NCI-H446 (cell line): ENCODE measurements at places on chromosomes 7 and 10.

- DNase-seq, result no peak
Observed at GRCh38 chr7:11079907-11080306, 106.2 kb downstream of the PHF14 start.

GRCh38 chr7:94436018-94436604, 41.4 kb downstream of the COL1A2 start:
- peak; percentile 29 for DNase-seq

GRCh38 chr10:71478173-71478572, 81.5 kb downstream of the CDH23 start:
- no peak for DNase-seq

DNA sequence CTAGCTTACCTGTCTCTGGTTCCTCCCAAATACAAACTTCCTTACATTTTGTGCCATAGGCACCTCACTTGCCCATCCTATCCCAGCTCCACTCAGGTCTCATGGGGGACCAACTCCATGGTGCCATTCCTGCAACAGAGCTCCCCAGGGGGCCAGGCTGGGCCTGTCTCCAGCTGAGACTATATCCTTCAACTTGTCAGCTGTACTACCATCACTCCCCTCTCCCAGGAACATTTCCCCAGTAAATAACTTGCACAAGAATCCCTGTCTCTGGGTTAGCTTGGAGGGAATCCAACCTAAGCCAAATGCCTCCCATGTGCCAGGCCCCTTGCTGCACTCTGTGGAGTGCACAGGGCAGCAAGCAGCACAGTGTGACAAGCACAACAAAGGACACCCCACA, 33.2 kb downstream of the FRMPD2 start:
- no peak for DNase-seq

DNA sequence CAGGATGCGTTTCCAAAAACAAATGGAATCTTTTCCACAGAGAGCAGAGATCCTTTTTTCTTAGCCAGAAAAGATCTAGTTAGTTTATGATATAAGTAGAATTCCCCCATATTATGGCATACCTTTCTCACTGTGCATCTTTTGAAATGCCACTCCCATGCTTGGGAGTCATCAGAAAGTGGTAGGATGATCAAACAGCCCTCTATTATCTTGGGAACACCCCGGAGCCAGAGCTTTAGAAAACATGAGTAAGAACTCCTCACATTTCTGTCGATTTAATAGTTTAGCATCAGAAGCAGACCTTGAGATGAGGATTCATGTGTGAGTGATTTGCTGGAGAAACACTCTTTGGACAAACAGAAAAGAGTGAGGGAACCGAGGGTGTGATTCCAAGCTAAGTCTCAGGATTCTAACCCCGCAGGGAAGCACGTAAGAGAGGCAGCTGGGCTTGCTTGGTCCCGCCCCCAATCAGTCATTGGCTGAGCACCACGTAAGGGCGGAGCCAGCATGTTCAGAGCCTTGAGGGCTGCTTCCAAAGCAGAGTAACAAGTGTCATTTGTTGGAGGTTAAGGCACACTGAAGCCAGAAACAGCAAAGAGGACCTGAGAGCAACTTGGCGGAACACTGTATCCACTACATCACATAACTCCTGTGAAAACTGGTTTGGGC, 43.7 kb upstream of the NXPH1 start:
- DNase-seq, result no peak

DNA sequence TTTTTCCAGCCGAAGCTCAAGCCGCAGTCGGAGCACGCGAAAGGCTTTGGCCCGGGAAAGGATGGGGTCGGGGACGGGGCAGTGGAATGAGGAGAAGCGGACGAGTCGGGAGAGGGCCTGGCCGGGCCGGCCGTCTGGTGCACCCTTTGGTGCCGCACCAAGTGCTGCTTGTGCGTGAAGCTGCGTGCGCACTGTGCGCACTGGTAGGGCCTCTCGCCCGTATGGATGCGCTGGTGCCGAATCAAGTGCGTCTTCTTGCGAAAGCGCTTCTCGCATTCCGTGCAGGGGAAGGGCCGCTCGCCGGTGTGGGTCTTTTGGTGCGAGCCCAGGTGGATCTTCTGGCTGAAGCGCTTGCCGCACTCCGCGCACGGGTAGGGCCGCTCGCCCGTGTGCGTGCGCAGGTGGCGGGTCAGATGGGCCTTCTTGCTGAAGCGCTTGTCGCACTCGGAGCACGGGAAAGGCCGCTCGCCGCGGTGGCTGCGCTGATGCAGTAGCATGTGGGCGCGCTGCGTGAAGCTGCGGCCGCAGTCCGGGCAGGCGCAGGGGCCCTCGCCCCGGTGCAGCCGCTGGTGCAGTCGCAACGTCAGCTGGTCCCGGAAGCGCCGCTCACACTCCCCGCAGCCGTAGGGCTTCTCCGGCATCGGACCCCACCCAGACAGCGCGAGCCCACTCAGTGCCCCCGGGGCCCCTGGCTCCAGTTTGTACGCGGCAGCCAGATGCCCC, 7.8 kb downstream of the ZNF467 start:
- DNase-seq, result no peak

DNA sequence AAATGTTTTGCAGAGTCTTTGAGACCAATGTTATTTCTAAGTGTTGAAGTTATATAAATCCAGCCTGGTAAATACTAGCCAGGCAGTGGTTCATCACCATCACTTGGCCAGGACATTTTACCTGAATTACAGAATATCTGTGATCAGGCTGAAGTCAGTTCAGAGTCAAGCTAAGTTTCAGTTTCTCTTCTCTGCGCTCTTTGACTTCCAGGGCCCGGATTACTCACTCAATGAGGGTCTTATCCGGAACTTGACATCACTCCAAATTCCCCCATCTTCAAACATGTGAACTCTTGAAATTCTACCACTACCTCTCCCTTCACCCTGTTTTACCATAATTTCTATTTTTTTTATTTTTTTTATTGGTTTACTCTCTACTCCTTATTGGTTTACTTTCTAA, 36.6 kb upstream of the CCAR1 start:
- DNase-seq, result no peak

DNA sequence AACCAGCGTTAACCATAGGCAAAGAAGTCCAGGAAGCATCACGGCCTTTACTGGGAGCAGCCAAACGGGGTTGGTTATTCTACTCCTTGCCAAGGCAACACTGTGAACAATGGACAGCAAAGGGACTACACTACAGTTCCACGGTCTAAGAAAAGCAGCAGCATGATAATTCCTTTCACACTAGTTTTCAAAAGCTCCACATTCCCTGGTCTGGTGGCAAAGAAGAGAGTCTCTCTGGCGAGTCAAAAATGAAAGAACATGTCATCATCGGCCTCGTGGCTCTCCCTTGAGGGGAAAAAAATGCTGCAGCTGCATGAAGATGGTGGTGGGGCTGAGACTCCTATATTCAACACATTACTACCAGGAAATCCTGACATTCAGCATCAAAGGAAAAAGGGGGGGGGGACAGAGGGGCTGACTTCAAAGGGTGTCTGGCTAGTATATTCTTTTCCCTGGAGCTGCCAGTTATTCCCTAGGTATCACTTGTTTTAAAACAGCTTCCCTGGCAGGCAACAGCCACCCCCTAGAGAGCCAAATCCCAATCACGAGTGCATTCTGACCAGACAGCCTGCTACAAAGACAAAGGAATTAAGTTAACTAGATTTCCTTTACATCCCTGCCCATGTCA, 49.1 kb downstream of the SLC37A3 start:
- no peak for DNase-seq

- DNase-seq, result no peak
Observed at GRCh38 chr10:110036640-110037039, 28.9 kb downstream of the ADD3 start.

- DNase-seq, result no peak
Observed at GRCh38 chr10:120077707-120078492, 185.4 kb downstream of the SEC23IP start.

DNA sequence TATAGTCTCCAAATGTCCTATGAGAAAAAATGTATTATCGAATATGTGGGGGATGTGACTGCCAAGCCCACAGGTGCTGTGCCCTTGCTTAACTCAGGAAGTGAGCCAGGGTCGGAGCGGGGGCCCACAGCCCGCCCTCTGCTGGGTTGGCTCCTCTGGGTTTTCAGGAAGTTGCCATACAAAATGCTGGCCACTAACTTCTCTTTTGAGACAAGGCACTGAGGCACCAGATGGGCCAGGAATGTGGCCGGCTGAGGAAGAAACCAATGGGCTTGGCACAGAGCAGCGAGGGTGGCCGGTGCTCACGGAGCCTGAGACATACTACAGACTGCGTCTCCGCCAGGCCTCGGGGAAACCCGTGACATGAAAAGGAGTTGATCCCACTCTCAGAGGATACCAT, 58.9 kb downstream of the FAM53B start:
- DNase-seq, result peak; percentile 54

DNA sequence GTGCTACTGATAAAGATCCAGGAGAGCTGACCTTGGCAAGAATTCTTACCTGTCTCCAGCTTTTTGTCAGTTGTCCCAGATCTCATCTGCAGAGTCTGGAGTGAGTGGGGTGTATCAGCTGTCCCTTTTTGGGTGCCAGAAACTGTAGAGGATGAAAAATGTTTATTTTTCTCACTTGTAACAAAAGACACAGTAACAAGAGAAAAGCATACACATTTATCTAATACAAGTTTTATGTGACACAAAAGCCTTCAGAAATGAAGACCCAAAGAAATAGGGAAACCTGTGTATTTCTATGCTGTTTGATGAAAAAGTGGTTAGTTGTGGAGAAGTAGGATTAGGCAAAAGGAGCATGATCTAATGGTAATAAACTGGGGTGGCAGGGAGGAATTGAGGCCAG, 58.5 kb upstream of the NPVF start:
- DNase-seq, result no peak

DNA sequence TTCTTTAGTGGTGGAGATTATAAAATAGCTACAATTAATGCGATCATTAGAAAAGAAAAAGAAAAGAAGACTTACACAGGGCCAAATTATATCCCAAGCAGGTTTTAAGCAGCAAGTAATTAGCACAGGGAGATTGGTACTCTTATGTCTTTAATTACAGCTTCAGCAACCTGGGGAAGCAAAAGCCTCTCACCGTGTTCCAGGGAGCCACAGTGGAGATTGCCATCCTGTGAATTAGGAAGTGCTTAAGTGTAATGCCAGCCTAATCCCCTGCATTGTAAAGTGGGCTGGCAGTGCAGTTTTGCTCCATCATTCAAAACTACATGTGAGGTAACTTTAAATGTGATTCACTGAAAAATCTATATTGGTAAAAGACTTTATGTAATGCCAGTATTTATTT, 533.5 kb upstream of the COBL start:
- no peak for DNase-seq

DNA sequence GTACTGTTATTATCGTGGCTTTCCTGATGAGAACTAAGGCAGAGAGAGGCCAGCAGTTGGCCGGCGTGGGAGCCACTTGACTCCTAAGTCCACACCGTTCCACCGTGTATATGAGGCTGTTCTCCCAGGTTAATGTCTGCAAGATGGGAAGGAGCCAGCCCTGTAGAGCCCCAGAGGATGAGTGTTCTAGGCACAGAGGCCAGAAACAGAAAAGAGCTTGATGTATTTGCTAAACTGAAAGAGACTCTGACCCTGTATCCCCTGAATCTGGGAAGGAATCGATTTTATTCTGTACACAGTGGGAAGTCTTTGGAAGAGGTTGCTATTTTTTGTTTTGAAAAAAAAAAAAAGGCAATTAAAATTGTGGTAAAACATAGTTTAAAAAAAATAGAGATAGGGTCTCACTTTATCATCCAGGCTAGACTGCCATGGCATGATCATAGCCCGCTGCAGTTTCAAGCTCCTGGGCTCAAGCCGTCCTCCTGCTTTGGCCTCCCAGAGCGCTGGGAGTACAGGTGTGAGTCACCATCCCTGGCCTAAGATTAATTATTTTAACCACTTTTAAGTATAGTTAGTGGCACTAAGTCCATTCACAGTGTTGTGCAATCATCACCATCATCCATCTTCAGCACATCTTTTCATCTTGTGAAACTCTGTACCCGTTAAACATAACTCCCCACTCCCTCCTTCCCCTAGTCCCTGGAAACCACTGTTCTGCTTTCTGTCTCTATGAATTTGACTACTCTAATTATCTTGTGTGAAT, 348.8 kb downstream of the SDK1 start:
- no peak for DNase-seq

DNA sequence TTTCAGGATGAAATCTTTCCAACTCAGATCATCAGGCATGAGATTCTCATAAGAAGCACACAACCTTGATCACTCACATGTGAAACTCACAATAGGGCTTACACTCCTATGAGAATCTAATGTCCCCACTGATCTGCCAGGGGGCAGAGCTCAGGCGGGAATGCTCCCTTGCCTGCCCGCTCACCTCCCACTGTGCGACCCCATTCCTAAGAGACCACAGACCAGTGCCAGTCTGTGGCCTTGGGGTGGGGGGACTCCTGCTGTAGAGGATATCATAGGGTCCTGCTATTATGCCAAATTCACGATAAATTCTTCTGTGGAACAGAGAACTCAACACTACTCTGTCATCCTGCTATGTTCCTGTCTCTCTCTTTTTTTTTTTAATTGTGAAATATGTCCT, 5.2 kb upstream of the RASGEF1A start:
- DNase-seq, result no peak

- no peak for DNase-seq
Observed at GRCh38 chr7:29588900-29589696, 25.5 kb downstream of the PRR15 start.

DNA sequence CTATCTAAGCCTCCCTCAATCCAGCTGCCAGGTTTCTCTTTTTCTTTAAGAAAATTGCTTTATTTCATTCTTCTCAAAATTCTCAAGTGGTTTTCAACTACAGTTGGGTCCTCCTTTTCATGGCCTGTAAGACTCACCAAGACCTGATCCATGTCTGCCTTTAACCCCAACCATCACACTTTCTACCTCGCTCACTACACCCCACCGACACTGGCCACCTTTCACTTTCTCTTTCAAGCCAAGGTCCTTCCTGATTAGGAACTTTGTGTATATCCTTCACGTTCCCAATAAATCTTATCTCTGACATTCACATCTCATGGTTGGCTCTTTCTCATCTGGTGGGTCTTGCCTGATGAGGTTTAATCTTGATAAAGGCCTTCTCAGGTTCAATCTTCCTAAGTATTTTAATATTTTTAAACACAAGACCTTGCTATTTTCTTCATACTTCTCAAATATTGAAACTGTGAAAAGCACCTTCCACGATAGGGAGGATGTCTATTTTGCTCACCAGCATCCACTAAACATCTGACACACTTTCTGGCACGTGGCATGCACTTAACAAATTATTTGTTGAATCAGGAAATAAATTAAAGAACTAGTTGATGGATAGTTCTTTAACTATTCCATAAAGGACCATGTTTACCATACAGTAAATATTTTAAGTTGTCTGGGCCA, 624.8 kb downstream of the GRID1 start:
- no peak for DNase-seq

- no peak for DNase-seq
Observed at GRCh38 chr10:28155726-28156125, 147.1 kb downstream of the MPP7 start.

GRCh38 chr10:13788711-13789447, 202.1 kb downstream of the PRPF18 start:
- peak; percentile 47 for DNase-seq
